Activated naive CD4-positive, alpha-beta T cell treated with anti-CD3 and anti-CD28 coated beads, Interleukin-2, amount 10 ng/mL, durations not matched to agents 5 hours and 36 hours (primary cell): ENCODE measurements at places on chromosomes 3 and 15. TPM values are rescaled to one million over a fixed set of nuclear protein-coding genes. Genes with fewer than 3 reads are reported as not detected.

The SPATA12 gene
- total RNA-seq: not detected

The TRH gene
- not detected for total RNA-seq

The CDCP1 gene
- 7.1 TPM for total RNA-seq

The AGBL1 gene
- not detected for total RNA-seq

The SELENOT gene
- total RNA-seq: 82.4 TPM

The ADPRH gene
- total RNA-seq: 1.2 TPM

The C3orf80 gene
- not detected for total RNA-seq

The RYR3 gene
- not detected for total RNA-seq

The ZNF501 gene
- 2.5 TPM for total RNA-seq

The TMEM39A gene
- 31.8 TPM for total RNA-seq

The COL6A5 gene
- total RNA-seq: not detected

The TTLL13 gene
- total RNA-seq: 0.34 TPM

The SLC27A2 gene
- total RNA-seq: 6.2 TPM

The NR1I2 gene
- not detected for total RNA-seq

The NOX5 gene
- not detected for total RNA-seq

The GPR156 gene
- not detected for total RNA-seq

The LMAN1L gene
- 0.38 TPM for total RNA-seq

The PRRT3 gene
- total RNA-seq: 6.1 TPM

The ADGRG7 gene
- total RNA-seq: not detected

The CAPN7 gene
- total RNA-seq: 30.5 TPM

The FBLN2 gene
- total RNA-seq: 0.17 TPM

The ASB14 gene
- not detected for total RNA-seq

The RPS27L gene
- total RNA-seq: 179 TPM

The AHSG gene
- total RNA-seq: not detected

The EBLN2 gene
- total RNA-seq: 6.8 TPM

The MUC20 gene
- total RNA-seq: 3.2 TPM

The KPNA4 gene
- 33.7 TPM for total RNA-seq

The CYP1A1 gene
- total RNA-seq: 6.0 TPM

The NMNAT3 gene
- total RNA-seq: 0.43 TPM

The EPHA3 gene
- 0.05 TPM for total RNA-seq

The EIF2A gene
- 106 TPM for total RNA-seq

The PLSCR4 gene
- total RNA-seq: not detected

The MYO5C gene
- total RNA-seq: 1.5 TPM

The KLHL18 gene
- 17.4 TPM for total RNA-seq

The SYNPR gene
- not detected for total RNA-seq

The FOXB1 gene
- total RNA-seq: 0.75 TPM

The CELF6 gene
- 0.63 TPM for total RNA-seq
